ENCODE measurements at places on chromosomes 7 and 10. TPM values are rescaled to one million over a fixed set of nuclear protein-coding genes. Genes with fewer than 3 reads are reported as not detected.

- H3K27ac ChIP-seq: no peak overlapping the region
- H3K36me3 ChIP-seq: no peaks in the 10 kb centered on the region
- no peak for DNase-seq
- no peaks in the 10 kb centered on the region for H3K27me3 ChIP-seq
- no peaks in the 10 kb centered on the region for H3K4me1 ChIP-seq
- H3K4me3 ChIP-seq: no peak overlapping the region
These were observed 23.5 kb downstream of the SGCE start for GRCh38 chr7:94632338-94633013.

Gene SLC39A12
- not detected for total RNA-seq

GRCh38 chr10:124496150-124496549 lies 34.5 kb downstream of the LHPP start:
- no peak overlapping the region for H3K4me3 ChIP-seq
- no peak overlapping the region for H3K27ac ChIP-seq
- H3K27me3 ChIP-seq: no peaks in the 10 kb centered on the region
- no peaks in the 10 kb centered on the region for H3K4me1 ChIP-seq
- no peaks in the 10 kb centered on the region for H3K36me3 ChIP-seq

Gene HDAC9
- total RNA-seq: 14.0 TPM

Gene UPK3BL2
- total RNA-seq: 3.0 TPM

Gene CCDC172
- total RNA-seq: not detected

DNA sequence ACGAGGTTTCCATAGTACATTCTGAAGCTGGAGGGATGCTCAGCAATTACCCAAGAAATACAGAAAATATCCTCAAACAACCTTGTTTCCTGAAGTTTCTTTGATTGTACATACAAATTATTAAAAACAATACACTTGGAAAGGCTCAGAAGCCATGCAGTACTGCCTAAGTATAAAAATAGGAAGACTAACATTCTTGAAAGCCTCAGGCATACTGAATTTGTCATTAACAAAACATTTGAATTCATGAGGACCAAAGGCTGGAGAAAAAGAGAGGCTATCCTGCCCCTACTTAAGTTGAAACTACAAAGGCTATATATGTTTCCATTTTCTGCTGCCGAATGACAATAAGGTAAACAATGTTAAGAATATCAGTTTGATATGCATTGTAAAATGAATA lies 54.3 kb upstream of the SGCE start:
- no peaks in the 10 kb centered on the region for H3K4me1 ChIP-seq
- no peak overlapping the region for H3K4me3 ChIP-seq

Gene FGF8
- not detected for total RNA-seq

DNA sequence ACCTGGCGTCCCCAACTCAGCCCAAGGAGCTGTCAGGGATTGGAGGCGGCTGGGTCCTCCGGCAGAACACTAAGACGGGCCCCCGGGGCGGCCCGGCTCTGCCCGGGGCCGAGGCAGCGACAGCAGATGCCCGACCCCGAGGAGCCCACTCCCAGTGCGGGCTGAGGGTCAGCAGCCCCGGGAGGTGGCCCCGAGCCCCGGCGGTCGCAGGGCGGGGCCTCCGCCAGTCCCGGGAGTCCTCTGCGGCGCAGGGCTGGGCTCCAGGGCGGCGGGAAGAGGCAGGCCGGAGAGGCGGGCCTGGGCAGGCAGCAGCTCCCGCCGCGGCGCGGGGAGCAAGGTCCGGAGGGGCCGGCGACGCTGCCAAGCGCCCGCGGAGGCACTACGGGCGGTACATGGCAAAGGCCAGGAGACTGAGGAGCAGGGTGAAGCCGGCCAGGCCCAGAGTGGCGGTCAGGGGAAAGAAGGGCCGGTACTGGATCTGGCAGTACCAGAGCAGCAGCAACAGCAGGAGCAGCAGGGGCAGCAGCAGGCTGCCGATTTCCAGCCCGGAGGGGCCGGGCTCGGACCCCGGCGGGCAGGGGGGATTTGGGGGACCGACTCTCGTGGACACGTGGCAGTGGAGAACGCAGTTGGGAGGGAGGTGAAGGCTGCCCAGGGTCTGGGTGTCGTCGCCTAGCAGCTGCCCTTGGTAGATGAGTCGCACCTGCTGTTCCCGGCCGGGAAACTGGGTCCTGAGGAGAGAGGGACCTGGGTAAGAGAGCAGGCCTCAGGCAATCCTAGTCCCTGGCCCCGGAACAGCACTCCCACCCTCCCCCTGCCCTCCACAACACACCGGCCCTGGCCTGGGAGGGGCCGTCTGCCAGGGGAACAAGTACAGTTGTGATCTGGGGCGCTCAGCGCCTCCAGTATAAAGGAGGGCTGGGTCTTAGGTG lies 827 bp upstream of the FASTK start:
- H3K4me3 ChIP-seq: peak overlapping the region; percentile 96
- H3K27ac ChIP-seq: peak overlapping the region; percentile 99
- no peaks in the 10 kb centered on the region for H3K36me3 ChIP-seq
- no peaks in the 10 kb centered on the region for H3K27me3 ChIP-seq
- DNase-seq: no peak
- H3K4me1 ChIP-seq: peaks cover 34% of the 10 kb centered on the region

GRCh38 chr7:51238981-51239495 lies 77.6 kb downstream of the COBL start:
- no peak overlapping the region for H3K27ac ChIP-seq
- no peak overlapping the region for H3K4me3 ChIP-seq
- H3K4me1 ChIP-seq: peaks cover 15% of the 10 kb centered on the region
- no peaks in the 10 kb centered on the region for H3K36me3 ChIP-seq

Gene CFAP46
- 27.9 TPM for total RNA-seq

Gene TRPV6
- not detected for total RNA-seq

Gene LRRC4
- total RNA-seq: 0.91 TPM

DNA sequence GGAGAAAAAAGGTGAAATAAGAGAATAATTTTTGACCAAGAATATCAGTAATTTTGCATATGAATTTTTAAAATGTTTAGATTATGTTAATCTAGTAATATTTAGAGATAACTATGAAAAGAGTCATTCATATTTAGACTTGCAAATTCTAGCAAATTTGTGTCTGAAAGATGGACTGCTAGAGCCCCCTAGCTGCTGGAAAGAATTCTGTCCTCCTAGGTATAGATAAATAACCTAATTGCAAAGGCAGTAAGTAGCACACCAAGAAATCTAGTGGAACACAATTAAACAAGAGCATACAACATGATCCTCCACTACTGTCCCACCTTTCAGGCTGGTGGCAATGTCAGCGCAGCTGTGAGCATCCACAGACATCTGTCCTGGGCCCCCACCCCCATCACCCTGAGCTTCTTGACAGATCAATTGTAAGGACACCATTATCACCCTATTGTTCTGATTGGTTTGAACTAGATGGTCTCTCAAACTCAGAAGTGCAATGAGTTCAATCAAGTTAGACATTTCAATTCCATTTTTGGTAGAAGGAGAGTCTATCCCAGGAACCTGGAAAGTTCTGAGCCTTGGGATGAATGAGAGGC lies 15.0 kb upstream of the GFRA1 start:
- H3K36me3 ChIP-seq: no peaks in the 10 kb centered on the region
- no peak for DNase-seq
- no peak overlapping the region for H3K4me3 ChIP-seq
- no peaks in the 10 kb centered on the region for H3K27me3 ChIP-seq
- H3K27ac ChIP-seq: no peak overlapping the region

GRCh38 chr7:108292541-108292940 lies 162.4 kb upstream of the LAMB4 start:
- no peak for DNase-seq
- H3K27me3 ChIP-seq: no peaks in the 10 kb centered on the region
- H3K4me3 ChIP-seq: no peak overlapping the region
- H3K27ac ChIP-seq: no peak overlapping the region
- H3K4me1 ChIP-seq: no peaks in the 10 kb centered on the region

DNA sequence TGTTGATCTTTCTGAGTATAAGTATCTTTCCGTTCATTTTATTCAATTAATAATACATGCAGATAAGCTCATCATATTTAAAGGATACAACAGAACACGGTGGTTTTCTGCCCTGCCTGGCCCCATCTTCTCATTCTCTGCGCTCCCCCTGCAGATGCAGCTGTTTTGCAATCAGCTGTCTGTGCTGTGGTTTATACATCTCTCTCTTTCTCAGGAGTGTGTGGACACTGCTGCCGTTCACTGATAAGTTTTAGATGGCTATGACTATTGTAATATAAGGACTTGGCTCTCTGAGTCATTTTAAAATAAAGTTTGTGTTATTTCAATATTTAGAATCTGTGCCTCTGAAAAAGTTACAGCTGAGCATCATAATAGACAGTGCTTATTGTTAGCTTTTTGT lies 54.5 kb downstream of the CUL1 start:
- no peaks in the 10 kb centered on the region for H3K27me3 ChIP-seq
- H3K36me3 ChIP-seq: peaks cover 15% of the 10 kb centered on the region
- H3K4me3 ChIP-seq: no peak overlapping the region
- no peak overlapping the region for H3K27ac ChIP-seq
- H3K4me1 ChIP-seq: no peaks in the 10 kb centered on the region
- DNase-seq: no peak

DNA sequence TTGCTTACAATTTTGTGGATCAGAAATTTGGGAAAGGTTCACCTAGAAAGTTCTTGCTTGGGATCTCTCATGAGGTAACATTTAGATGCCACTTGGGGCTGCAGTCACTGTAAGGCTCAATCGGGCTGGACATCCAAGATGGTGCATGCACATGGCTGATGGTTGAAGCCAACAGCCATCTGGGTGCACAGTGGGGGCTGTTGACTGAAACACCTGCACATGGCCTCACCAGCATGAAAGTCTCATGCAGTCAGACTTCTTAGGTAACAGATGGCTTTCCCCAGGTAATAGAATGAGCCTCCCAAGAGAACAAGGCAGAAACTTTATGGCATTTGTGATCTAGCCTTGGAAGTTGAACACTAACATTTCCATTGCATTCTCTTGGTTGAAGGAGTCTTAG lies 740.7 kb upstream of the AUTS2 start:
- no peak overlapping the region for H3K4me3 ChIP-seq
- no peak for DNase-seq
- H3K27ac ChIP-seq: no peak overlapping the region
- H3K27me3 ChIP-seq: no peaks in the 10 kb centered on the region
- no peaks in the 10 kb centered on the region for H3K4me1 ChIP-seq

Gene ZPBP
- not detected for total RNA-seq

DNA sequence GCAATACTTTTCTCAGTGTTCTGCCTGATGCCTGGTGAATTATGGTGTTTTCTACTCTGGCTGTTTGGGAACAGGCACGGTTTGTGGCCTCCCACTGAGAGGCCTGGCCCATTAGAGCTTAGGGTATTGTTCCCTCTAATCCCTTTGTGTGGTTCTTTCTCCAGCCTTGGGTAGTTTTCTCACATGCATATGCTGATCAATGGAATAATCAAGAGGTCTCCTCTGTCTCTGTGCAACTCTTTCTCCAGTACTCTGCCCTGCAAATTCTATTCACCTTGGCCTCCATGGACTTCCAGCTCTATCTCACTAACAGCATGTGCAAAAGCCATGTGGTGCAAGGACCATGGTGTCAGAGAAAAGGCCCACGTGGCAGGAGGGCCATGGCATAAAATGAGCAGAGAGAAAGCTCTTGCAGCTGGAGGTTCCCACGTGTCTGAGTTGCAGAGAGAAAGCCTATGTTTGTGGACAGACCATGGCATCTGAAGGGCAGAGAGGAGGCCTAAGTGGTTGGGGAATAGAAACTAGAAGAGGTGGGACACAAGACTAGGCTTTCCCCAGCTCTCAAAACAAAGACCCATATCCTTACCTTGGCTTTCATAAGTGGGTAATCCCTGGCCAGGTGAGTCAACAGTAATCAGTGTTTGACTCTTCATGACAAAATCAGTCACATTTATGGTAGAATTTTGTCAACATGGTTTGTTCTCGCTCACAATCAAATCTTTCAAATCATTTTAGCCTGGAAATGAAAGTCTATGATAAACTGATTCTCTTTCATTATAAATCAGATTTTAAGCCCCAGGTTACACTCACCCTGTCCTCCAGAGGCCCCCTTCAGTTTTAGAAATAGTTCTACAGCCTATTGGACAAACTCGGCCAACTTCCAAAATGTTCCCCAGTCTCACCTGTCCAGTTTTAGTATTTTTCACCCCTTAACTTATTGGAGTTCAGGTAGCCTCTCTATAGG lies 17.3 kb downstream of the OPALIN start:
- H3K36me3 ChIP-seq: no peaks in the 10 kb centered on the region
- H3K4me3 ChIP-seq: no peak overlapping the region
- no peaks in the 10 kb centered on the region for H3K27me3 ChIP-seq

- no peak overlapping the region for H3K4me3 ChIP-seq
- H3K27me3 ChIP-seq: peaks cover 6% of the 10 kb centered on the region
- H3K4me1 ChIP-seq: peaks cover 2% of the 10 kb centered on the region
- no peaks in the 10 kb centered on the region for H3K36me3 ChIP-seq
- no peak overlapping the region for H3K27ac ChIP-seq
- DNase-seq: peak; percentile 48
These were observed 9.8 kb downstream of the LFNG start for GRCh38 chr7:2529161-2530070.

GRCh38 chr7:131896165-131896863 lies 339.9 kb upstream of the PODXL start:
- DNase-seq: no peak
- H3K36me3 ChIP-seq: no peaks in the 10 kb centered on the region
- H3K27me3 ChIP-seq: no peaks in the 10 kb centered on the region
- no peak overlapping the region for H3K4me3 ChIP-seq

DNA sequence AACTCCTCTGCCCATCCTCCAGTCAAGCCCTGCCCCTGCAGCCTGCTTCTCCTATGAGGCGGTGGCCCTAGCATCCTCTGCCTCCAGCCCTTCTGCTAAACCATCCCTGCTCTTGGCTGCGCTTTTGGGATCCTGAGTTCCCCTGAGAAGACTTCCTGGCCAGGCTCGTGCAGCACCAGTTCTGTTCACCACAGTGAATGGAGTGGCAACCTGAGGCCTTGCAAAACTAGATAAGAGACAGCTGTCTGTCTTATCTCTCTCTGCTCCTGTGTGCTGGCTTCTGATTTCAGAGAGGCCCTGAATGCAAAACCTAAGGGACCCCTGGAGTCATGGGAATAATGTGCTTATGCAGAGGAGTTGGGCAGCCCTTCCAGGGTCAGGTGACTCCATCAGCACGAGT lies 119.2 kb downstream of the TMEM178B start:
- no peaks in the 10 kb centered on the region for H3K36me3 ChIP-seq
- no peaks in the 10 kb centered on the region for H3K27me3 ChIP-seq
- DNase-seq: no peak

DNA sequence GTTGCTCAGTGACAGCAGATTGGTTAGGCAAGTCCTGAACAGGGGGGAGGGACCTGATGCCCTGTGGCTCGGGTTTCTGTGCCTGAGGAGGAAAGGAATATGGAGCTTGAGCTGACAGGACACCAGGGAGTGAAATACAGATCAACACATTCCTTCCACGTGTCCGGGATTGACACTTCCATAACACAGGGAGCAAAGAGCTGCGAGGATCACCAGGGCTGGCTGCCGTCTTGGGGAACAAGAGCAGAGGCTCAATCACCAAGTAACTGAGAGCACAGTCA lies 36.7 kb upstream of the EFCAB10 start:
- H3K4me1 ChIP-seq: no peaks in the 10 kb centered on the region
- H3K27ac ChIP-seq: peak overlapping the region; percentile 35
- no peak for DNase-seq
- H3K36me3 ChIP-seq: peaks cover 14% of the 10 kb centered on the region
- no peaks in the 10 kb centered on the region for H3K27me3 ChIP-seq

Gene GRID2IP
- total RNA-seq: not detected

Gene SMO
- total RNA-seq: 1.2 TPM

GRCh38 chr10:21314906-21315644 lies 210.4 kb downstream of the SKIDA1 start:
- no peak overlapping the region for H3K4me3 ChIP-seq
- H3K36me3 ChIP-seq: no peaks in the 10 kb centered on the region
- no peak for DNase-seq
- H3K27me3 ChIP-seq: no peaks in the 10 kb centered on the region
- H3K27ac ChIP-seq: no peak overlapping the region
